Activated CD8-positive, alpha-beta memory T cell treated with anti-CD3 and anti-CD28 coated beads for 4 hours (primary cell): ENCODE measurements at places on chromosomes 2 and 18.
A peak's percentile ranks its signal among the peaks of the same experiment; 100 is the strongest.

DNA sequence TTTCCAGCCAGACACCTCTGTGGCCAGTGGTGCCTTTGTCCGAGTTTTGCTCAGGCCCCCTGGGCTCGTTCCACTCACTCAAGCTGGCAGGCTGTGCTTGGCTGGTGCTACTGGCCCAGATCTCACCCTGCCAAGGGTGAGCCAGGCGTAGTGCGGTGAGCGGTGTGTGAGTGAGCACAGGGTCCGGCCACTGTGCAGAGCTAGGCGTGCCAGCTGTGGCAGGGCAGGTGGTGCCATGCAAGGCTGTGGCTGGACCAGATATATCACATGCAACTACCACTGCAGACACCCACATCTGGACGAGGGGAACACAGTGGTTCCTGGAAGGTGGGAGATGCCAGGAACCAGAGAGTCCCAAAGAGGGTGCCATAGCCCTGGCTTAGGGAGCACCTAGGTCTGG is 70.1 kb downstream of the SRBD1 start:
- no peak for DNase-seq

DNA sequence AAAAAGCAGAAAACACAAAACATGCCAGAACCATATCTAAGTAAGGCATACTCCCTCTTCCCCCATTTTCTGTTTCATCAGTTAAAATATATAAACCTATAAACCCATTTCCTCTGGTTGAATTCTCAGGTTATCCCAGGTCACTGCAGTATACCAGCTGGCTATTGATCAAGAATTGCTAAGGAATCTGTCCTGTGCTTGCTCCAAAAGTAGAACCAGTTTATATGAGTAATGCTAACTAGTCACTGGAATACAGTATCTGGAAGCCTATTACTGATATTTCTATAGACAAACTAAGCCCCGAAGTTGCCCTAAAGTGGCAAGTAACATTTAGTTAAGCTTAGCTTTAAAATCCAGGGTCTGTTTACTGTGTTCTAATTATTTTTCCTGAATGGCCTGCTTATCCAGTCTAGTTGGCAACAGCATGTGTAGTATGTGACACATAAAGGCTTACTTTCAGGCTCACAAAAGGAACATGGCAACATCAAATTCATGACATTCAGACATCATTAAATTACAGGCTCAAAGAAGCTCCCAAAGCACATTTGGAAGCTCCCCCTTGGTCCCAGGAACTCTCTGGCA is 102.9 kb upstream of the ARL5A start:
- no peak for DNase-seq

GRCh38 chr18:56389190-56389589 is 249.2 kb downstream of the TXNL1 start:
- DNase-seq: no peak

- DNase-seq: no peak
Measured at GRCh38 chr2:48287976-48288375, 242.0 kb upstream of the STON1 start.

GRCh38 chr2:159213296-159213695 is 73.2 kb downstream of the WDSUB1 start:
- no peak for DNase-seq

GRCh38 chr2:1238598-1239138 is 174.6 kb upstream of the TPO start:
- no peak for DNase-seq

DNA sequence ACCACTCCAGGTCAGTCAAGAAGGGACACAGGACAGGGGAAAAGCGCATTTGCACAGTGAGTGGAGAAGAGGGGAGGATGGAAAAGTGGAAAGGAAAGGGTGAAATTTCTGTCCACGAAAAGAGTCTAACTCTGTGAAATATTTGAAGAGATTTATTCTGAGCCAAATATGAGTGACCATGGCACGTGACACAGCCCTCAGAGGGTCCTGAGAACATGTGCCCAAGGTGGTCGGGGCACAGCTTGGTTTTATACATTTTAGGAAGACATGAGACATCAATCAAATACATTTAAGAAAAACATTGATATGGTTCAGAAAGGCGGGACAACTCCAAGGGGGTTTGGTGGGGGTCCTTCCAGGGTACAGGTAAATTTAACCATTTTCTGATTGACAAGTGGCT is 111.1 kb downstream of the MYT1L start:
- no peak for DNase-seq

GRCh38 chr2:69709290-69709689 is 32.6 kb upstream of the ANXA4 start:
- no peak for DNase-seq

GRCh38 chr18:32735781-32736180 is 37.0 kb downstream of the KLHL14 start:
- no peak for DNase-seq

GRCh38 chr2:38415728-38416291 is 38.7 kb upstream of the ATL2 start:
- no peak for DNase-seq

GRCh38 chr18:79587226-79587741 is 92.3 kb upstream of the CTDP1 start:
- no peak for DNase-seq

DNA sequence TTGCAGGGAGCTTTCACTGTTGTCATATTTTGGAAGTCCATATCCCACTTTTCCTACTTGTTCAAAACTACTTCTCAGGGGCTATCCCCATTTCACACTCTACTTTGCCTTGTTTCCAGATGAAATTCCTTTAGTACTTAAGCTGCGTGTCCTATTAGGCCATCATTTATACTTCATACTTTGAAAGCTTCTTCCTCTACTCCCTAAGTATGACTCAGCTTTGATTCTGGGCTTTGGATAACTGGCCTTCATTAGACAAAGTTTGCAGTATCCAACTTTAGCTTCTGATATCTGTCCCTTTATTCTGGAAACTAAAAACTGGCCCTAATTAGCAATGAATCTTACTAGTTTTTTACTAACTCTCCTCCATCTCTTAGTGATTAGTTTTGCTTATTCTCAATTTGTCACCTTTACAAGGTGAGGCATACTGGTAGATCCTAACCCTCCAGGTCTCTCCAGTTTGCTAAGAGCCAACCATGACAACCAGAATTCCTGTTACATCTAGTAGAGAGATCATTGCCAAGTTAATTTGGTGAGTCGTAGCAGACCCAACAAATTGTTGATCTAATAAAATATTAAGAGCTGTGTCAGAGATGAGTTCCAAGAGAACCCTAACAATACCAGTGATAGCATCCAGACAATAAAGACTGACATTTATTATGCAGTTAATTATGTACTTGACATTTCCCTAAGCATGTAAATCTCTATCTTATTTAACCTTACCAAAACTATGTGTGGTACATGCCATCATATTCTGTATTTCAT is 31.2 kb upstream of the ITGAV start:
- no peak for DNase-seq

GRCh38 chr2:159703491-159703890 is 8.8 kb upstream of the MARCHF7 start:
- no peak for DNase-seq

- DNase-seq: peak; percentile 10
Measured at GRCh38 chr2:224038049-224038829, 847 bp downstream of the SERPINE2 start.

DNA sequence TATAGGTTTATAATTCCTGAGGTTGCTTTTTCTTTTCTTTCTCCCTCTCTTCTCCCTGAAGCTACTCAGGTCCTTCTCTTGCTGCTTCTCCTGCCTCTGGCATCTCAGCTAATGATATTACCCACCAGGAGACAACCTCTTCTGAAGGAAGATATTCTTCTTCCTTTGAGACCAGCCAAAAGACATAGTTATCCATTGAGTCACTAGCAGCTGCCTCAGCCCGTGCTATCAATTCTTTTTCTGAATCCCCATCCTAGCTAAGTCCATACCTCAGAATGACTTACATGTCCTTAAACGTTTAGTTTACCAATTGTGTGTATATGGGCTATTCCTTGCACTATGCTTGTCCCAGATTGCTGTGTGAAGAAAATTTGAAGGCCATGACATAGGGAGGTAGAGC is 25.0 kb upstream of the RNF103 start:
- no peak for DNase-seq

DNA sequence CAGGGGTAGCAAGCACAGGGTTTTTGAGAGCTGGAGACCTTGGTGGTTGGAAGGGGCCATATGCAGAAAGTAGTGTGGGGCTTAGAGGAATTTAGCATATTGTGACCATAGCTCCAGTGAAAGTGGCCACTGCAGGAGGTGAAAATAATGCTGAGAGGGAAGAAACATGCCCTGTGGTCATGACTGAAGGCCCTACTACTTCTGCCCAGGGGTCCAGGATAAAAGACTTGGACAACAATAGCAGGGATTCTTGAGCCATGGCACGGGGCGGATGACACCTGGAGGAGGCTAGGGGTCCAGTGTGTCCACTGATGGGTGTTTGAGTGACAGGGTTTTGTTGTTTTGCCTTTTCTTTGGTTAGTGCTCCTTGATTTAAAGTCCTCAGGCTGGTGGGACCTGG is 694.6 kb downstream of the CPS1 start:
- no peak for DNase-seq

- no peak for DNase-seq
Measured at GRCh38 chr2:68246396-68246795, 5.9 kb downstream of the PPP3R1 start.

GRCh38 chr2:80938463-80938862 is 633.9 kb upstream of the LRRTM1 start:
- DNase-seq: no peak

GRCh38 chr18:74316257-74317170 is 875 bp downstream of the C18orf63 start:
- DNase-seq: no peak

GRCh38 chr2:177052471-177052870 is 160.1 kb upstream of the HNRNPA3 start:
- DNase-seq: no peak

- no peak for DNase-seq
Measured at GRCh38 chr2:165369898-165370296, 99.6 kb upstream of the CSRNP3 start.

- DNase-seq: no peak
Measured at GRCh38 chr2:80519121-80519643, 214.6 kb upstream of the LRRTM1 start.

- DNase-seq: no peak
Measured at GRCh38 chr18:3422905-3423304, 27.1 kb upstream of the TGIF1 start.

- no peak for DNase-seq
Measured at GRCh38 chr2:179057737-179058136, 7.8 kb upstream of the CCDC141 start.

DNA sequence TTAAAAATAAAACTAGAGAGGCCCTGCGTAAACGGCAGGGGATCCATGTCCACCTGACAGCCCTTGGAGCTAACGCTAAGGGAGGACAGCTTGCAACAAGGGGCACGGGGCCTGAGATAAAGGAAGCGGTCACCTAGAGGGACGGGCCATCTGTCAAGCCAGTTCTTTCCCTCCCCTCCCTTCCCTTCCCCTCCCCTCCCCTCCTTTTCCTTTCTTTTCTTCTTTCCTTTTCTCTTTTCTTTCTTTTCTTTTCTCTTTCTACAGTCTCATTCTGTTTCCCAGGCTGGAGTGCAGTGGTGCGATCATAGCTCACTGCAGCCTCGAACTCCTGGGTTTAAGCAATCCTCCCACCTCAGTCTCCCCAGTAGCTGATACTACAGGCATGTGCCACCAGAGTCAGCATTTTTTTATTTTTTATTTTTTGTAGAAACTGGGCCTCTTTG is 34.5 kb upstream of the CTAGE1 start:
- no peak for DNase-seq

DNA sequence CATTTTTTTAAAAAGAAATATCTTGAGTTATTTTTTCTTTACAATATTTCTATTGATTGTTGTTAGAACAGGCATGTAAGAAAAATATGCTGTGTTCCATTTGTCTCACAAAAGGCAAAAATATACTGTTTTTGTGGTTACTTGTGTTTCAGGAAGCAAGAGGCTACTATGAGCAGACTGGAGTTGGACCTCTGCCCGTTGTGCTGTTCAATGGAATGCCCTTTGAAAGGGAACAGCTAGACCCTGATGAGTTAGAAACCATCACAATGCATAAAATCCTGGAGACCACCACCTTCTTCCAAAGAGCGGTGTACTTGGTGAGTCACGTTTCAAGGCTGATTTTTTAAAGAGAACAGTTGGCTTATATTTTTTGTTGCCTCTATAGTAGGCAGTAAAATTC is 54.7 kb downstream of the UGGT1 start:
- no peak for DNase-seq

DNA sequence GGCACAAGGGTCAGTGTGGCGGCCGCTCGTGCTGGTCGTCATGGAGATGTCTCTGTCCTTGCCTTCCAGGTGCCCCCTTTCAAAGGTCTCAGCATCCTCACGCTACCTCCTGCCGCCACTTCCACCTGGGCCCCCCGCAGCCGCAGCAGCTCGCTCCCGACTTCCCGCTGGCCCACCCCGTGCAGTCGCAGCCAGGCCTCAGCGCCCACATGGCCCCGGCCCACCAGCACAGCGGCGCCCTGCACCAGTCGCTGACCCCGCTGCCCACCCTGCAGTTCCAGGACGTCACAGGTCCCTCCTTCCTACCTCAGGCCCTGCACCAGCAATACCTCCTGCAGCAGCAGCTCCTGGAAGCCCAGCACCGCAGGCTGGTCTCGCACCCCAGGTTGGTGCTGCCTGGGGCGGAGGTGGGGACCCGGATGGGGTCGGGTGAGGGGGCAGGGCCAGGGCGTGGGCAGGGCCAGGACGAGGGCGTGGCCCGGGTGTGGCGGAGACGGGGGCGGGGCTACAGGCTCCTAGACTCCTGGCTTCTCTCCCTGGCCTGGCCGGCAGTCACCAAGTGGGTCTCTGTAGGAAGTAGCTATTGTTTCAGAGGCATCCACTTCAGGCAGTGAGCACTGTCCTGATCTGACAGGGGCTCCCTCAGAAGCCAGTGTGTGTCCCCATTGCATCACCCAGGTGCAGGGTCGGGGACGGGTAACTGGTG is 223.7 kb downstream of the LOXHD1 start:
- DNase-seq: no peak

DNA sequence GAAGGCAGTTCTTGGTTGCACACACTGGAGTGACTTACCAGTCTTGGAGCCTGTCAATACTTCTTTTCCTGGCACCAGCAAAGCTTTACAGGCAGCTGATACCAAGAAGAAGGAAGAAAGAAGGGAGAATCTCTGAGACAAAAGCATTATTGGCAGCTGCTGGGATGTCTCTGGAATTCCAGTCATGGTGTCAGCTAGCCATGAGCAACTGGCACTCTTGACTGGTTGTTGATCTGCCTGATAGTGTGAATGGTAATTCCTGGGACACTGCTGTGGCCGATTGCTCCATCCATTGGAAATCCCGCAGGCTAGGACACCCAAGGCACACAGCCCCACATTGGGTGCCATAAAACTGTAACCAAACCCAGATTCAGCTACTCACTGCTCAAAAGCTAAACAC is 17.8 kb upstream of the SPAG16 start:
- DNase-seq: no peak

DNA sequence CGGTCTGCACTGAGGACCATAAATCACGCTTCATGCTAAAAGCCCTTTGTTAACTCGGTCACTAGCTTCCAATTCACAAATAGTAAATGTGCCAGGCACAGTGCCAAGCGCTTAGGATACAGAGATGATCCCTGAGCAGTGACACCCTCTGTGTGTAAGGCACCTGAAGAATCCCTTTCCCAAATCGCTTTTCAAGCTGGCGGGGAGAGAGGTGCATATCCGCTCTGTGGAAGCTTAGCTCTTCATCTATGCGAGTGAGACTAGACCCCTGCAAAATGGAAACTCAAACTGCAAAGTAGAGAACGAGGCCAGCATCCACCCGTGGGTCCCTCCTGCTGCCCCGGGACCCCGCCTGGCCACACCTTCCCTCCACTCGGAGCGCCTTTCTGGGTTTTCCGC is 2.4 kb downstream of the PIEZO2 start:
- no peak for DNase-seq

GRCh38 chr2:95539290-95539689 is 52.5 kb upstream of the TRIM43 start:
- DNase-seq: no peak

- no peak for DNase-seq
Measured at GRCh38 chr2:237876951-237877491, 17.6 kb downstream of the RAMP1 start.
